ENCODE measurements at places on chromosomes 6 and 20.

DNA sequence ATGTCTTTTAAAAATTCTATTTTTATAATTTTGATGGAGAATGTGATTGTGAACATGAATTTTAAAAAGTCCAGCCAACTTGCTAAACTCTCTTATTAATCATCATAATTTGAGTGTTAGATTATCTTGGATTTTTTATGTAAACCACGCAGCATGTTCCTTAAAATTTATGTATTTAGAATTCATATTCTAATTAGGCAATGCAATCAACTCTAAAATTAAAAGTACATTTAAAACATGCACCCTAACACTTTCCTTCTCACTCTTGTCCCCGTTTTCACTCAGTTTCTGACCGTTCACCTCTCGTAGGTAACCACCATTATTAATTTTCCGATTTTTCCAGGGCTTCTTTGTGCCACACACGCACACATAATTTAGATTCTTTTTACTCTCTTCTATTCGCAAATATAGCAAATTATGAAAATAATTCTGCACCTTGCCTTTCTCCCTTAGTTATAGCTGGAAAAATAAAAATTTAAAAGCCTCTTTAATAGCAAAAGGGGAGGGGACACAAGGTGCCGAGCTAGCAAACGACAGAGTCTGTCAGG is 329 bp upstream of the ZKSCAN3 start:
- no peak for DNase-seq

DNA sequence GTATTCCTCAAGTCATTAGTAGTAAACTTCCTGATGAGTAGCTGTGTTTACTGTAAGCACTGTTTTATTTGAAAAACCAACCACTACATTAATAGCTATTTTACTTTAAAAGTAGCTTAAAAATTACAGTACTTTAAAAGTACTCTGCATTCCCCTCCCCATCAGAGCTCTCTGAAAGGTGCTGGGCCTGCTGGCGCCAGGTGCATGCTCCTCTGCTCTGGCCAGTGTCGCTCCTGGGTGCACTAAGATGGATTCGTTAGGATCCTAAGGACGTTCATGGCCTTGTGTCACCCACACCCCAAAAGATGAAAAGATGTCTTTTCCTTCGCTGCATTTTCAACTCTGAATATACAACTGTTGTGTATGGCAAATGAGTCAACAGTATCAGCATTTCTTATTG is 43.9 kb upstream of the KIF25 start:
- DNase-seq, result no peak

DNA sequence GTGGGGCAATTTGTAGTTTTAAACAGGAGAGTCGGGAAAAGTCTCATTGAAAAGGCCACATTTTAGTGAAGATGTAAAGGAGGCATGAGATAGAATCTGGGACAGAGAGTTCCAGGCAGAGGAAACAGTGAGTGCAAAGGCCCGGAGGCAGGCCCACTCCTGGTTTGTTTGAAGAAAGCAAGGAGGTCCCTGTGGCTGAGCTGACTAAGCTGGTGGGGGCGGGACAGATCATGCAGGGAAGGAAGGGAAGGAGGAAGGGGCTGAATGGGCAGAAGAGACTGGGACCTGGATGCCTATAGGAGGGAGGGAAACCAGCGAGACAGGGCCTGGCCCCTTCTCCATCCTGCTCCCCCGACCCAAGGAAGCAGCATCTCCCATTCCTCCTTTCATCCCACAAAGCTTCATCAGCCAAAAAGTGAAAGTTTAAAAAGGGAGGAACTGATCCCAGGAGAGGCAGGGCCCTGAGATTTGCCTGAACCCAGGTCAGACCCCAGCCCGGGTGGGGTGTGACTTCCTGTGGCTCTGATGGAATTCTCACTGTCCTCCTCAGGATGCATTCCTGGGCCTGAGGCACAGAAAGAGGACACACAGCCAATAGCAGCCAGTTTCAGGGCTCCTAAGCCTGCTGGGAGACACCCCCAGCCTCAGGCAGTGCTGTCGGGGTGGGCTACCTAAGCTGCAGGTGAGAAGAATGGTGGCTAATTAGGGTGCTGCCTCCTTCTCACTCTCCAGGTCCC is 54.2 kb upstream of the SIRPA start:
- DNase-seq, result no peak

- DNase-seq, result no peak
Observed at GRCh38 chr6:40932366-40932765, 106.7 kb downstream of the UNC5CL start.

GRCh38 chr6:108585921-108586536 is 25.3 kb downstream of the FOXO3 start:
- DNase-seq, result no peak

DNA sequence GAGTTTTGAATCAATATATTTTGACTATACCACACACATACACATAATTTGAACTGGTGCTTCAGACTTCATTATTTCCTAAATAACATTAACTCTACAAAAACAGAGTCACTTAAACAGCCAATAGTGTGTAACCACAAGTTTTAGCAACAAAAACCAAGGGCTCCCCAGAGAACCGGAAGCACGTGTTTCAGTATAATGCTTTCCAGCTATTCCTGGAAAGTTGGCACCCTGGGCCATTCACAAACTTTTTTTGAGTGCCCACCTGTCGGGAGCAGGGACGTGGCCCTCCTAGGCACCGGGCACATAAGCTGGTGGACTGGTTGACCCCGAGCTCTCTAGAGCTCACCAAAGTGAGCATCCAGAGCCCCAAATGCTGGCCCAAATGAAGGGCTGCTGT is 1.9 kb upstream of the SLC35D3 start:
- DNase-seq, result no peak

DNA sequence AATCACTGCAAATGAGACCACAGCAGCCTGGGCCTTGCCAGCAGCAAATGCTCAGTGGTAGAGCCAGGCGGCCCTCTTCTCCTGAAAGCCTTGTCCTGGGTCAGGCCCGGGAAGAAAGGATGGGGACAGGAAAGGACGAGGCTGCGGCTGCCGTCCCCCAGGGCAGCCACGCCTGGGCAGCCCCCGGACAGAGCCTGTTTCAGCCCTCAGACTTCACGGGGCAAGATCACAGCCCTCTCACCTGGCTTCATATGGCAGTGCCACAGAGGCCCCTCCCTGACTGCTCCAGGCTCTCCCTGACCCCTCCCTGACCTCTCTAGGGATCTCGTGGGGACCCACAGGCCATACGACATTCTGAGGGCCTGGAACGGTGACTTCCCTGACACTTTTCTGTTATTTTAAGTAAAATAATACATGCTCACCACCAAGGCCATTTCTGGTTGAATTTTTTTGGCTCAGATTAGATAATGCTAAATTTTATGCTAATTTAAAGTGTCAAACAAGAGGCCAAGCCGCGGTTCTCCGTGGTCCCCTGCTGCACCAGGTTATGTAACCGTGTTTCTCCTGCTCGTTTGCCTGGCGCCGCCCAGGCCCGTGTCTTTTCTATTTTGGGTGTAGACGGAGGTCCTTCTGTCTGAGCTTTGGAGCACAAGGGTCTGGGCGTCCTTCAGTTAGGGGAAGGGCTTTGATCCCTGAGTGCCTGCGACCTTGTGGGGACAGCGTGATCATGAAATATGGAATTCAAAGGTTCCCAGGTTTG is 59.9 kb upstream of the BHLHE23 start:
- no peak for DNase-seq

- DNase-seq, result no peak
Observed at GRCh38 chr6:105675715-105676397, 273.0 kb upstream of the PREP start.

DNA sequence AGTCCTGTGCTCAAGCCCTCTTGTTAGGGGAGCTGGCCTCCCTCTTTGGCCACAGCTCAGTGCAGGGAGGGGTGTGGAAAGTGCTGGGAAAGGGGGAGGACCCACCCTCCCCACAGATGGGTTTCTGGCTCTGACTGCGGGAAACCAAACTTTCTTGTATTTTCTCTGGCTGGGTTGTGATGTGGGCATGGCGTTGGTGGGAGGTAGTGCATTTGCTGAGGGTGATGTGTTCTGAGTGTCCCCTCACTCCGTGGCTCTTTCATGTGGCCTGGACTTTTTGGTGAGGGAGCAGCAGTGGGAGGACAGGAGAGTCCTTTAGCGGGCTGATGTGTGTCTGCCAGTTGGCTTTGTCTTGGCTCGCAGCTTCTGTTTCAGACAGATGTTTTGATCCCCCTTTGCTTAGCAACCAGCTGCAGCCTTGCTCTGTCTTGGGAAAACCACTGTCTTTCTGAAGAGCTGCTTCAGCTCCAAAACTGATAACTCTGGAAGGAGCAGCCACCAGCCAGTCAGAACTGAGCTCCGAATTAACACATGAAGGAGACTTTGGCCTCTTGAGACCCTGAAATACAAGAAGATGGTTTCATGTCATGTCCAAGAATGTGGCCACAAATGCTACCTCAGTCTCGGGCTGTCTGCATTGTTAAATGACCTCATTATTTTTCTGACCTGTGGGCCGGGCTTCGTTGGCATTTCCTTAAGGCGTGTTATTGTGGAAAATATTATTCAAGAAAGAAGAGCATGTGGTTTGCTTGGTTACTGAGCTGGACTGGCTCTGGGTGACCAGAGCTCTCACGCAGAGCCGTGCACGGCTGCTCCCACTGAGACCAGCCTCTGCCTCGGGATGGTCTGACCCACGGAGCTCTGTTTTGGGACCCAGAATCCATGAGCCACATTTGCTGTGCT is 21.5 kb downstream of the SYNJ2 start:
- no peak for DNase-seq

DNA sequence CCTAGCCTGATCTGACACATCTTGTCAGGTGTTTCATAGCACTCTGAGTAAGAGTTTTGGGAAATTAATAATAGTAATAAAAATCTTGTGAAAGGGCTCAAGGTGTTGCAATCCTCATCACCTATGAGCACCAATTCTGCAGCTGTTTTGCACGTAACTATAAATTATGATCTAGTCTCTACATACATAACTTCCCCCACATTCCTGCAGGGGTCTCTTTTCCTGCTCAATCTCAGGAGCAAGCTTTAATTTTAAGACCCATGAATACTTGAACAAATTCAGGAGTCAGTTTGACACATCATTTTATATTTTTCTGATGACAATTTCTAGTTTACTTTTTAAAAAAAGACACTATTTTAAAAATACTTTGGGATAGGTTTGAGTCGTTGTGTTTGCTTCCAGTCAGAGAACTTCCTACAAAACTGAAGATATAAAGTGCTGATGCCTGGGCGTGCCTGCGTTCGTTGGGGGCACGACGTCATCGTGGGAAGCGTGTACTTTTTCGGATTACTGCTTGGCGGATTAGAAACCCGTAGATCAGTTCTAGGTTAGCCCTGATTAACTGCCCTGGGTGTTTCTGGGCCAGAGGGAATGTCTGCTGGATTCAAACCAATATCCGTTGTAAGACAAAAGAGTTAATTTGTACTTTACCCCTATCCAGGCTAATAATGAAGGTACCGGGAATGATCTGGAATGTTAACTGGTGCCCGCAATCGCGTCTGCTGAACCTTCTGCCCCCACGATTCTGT is 1.0 kb upstream of the E2F3 start:
- peak; percentile 42 for DNase-seq

GRCh38 chr6:44078827-44079671 is 48.2 kb downstream of the MRPL14 start:
- peak; percentile 80 for DNase-seq

- DNase-seq, result no peak
Observed at GRCh38 chr20:54643761-54644160, 168.4 kb downstream of the DOK5 start.

DNA sequence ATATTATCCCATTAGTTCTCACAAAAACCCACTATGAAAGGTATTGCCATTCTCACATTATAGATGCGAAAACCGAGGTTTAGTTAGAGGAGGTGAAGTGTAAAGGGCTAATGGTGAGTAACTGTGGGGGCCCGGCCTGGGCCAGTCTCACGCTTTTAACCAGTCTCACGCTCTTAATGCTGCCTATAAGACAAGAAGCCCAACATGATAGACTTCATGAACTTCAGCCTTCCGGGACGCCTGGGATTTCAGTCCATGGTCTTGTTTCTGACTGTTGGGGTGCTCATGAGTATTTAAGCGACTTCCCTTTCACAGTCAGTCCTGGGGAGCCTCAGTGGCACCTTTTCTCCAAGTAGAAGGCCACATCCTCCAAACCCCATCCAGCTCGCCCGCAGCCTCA is 31.7 kb downstream of the AGPAT4 start:
- no peak for DNase-seq

GRCh38 chr6:168264593-168265335 is 54.8 kb downstream of the DACT2 start:
- no peak for DNase-seq

- no peak for DNase-seq
Observed at GRCh38 chr20:4330011-4330410, 314.7 kb upstream of the RNF24 start.

DNA sequence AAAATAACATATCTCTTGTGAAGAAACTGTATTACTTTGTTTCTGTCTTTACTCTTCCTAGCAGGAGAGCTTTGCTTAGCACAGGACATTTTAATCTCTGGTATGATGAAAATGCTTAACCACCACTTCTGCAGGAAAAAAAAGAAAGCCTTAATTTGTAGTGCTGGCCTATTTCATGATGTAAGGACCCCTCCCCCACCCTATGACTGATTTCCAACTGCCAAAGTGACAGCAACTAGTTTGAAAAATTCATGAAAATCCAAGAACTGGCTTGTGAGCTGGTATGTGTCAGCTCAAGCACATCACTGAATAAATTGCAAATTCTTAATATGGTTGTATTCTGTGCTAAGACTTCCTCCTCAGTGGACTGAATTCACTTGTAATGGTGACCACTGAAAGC is 125.3 kb downstream of the REV3L start:
- no peak for DNase-seq

GRCh38 chr20:49034070-49034732 is 11.9 kb upstream of the CSE1L start:
- DNase-seq, result no peak

DNA sequence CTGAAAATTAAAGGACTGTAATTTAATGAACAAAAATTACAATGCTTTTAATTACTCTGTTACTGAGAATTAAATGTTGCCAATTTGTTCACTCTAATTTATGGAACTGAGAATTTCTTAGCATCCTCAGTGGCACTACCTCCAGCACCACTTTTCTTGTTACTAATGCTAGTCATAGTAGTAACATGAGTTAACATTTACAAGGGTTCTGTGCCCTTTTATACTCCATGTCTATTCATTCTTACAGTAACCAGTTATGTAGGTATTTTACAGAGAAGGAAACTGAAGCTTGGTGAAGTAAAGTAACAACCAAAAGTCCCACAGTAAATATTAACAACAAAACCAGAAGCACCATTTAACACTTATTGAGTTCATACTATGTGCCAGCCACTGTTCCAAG is 34.3 kb downstream of the RARS2 start:
- no peak for DNase-seq

DNA sequence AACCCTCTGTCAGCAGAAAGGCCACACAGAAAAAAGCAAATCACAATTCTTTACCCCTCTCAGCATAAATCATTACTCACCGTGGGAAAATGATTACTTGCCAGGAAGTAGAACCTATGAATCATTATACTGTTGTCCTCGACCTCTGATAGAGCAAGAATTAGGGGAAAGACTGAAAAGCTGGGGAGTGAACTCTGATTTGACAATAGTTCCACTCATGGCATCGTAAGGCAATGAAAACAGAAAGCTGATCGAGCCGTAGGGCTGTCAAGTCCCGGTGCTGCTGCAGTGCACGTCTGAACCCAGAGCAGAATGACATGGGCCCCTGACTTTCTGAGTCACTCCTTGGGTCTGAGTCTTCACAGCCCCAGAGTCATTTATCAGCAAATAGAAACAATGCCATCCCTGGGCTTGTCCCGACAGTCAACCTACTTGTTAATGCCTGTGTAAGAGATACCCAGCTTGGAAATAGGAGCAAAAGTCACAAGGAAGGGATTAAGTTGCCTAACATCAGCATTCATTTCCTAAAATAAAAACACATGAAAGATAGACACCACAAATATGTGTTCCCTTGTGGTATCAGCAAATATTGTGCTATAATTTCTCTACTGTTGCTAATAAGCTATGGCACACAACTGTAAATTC is 224.8 kb upstream of the MARCKS start:
- DNase-seq, result no peak

Data from D721Med (cell line).